Left lung (tissue), 14 donors: ENCODE measurements at places on chromosomes 3 and 15. TPM values are rescaled to one million over a fixed set of nuclear protein-coding genes. Genes with fewer than 3 reads are reported as not detected.
A peak's percentile ranks its signal among the peaks of the same experiment; 100 is the strongest.

- no peak for DNase-seq
These were observed 1.0 kb downstream of the DTWD1 start for GRCh38 chr15:49621887-49622286.

GOLGA8G gene
- not detected for total RNA-seq

DNA sequence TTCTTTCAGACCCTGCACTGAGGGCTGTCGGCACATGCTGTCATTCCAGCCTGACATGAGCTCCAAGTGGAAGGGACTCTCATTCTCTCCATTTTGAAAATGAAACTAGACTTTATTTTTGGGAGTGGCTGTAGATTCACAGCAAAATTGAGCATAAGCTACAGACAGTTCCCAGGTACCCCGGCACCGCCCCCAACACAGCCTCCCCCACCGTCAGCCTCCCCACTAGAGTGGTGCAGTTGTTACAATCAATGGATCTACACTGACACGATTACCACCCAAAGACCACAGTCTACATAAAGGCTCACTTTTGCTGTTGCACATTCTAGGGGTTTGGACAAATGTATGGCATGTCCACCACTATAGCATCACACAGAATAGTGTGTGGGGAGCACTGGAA, 29.5 kb upstream of the FGD5 start:
- DNase-seq = no peak

NANOGP8 gene
- total RNA-seq = 0.60 TPM

ALPK3 gene
- total RNA-seq = 14.3 TPM

EHHADH gene
- total RNA-seq = 7.4 TPM

- DNase-seq = no peak
These were observed 188.6 kb downstream of the CHL1 start for GRCh38 chr3:385151-385550.

- no peak for DNase-seq
These were observed 31.6 kb downstream of the SLC6A1 start for GRCh38 chr3:11024181-11024580.

GRCh38 chr3:41129731-41130130, 69.6 kb upstream of the CTNNB1 start:
- no peak for DNase-seq

ANKRD63 gene
- total RNA-seq = not detected

DNA sequence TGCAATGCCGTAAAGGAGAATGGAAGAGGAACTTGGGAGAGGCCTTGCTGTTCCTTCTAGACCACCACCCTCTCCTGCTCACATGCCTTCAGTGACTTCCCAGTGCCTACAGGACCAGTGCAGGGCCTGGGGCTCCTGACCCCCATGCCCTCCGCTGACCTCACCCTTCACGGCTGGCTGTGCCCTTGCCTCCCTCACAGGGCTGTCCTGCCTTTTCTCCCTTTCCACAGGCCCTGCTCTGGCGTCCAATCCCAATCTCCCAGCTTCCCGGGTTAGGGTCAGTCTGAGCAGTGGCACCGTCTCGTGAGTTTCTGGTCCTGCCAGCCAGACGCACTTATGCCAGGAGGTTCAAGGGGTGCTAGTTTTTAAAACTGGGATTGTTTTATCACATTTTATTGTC, 110.4 kb downstream of the WNT7A start:
- DNase-seq = no peak

GRCh38 chr15:51312166-51313073, 26.0 kb downstream of the CYP19A1 start:
- DNase-seq = no peak

MINAR1 gene
- 0.50 TPM for total RNA-seq

CELF6 gene
- total RNA-seq = 2.2 TPM

ROBO2 gene
- total RNA-seq = 4.9 TPM

DNA sequence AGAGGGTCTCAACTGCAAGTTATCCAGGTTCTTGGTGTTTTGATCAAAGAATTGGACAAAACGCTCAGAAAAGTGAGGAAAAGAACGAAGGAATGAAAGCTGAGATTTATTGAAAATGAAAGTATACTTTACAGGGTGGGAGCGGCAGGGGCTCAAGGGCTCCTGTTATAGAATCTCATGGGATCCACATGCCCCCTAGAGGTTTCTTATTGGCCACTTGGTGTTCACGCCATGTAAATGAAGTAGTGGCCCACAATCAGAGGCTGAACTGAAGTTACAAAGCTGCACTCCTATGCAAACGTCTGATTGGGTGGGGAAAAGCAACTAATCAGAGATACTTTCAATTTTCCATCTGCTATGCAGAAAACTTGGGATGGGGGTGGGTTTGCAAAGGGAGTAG, 216.7 kb downstream of the PTPRG start:
- no peak for DNase-seq

DNA sequence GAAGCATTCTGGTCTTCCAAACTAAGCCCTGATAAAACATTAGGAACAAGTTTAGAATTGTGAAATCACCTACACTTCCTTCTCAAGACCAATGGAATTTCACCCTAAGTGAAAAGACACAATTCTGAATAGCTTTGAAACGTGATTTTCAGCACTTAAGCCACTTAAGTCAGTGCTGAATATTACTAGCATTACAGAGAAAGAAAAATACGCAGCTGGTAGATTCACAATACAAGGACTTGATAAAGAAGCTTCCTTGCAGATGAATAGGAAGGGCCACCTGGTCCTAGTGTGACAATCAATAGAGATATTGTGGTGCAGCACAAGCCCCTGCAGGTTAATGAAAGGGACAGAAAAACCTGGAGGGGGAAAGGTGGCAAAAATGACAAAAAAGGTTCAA, 353.1 kb upstream of the ALCAM start:
- DNase-seq = no peak

CCDC54 gene
- not detected for total RNA-seq

- DNase-seq = peak; percentile 46
These were observed 81.8 kb upstream of the MRPS22 start for GRCh38 chr3:139261754-139262586.

DNA sequence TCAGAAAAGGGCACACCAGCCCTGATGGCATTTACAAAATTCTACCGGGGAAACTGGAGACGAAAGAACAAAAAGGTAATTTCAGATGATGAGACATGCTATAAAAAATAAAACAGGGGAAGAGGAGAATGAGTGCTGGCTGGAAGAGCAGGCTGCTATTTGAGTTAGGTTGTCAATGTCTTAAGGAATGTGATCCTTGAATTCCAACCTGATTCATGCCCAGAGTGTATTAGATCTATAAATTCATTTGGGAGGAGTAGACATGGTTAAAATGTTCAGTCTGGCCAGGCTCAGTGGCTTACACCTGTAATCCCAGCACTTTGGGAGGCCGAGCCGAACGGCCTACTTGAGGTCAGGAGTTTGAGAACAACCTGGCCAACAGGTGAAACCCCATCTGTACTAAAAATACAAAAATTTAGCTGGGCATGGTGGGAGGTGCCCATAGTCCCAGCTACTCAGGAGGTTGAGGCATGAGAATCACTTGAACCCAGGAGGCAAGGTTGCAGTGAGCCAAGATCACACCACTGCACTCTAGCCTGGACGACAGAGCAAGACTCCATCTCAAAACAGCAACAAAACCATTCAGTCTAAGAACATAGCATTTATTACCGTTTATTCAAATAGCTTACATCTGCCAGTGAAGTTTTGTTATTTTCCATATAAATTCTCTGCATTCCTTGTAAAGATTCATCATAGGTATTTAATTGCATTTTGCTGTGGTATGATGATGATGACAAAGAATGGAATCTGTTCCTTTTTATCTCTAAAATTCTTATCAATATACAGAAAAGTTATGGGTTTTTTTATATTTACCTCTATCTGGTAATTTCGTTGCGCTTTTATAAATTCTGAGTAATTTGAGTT, 126.7 kb upstream of the NR2E3 start:
- no peak for DNase-seq

GRCh38 chr3:69283496-69283895, 102.4 kb downstream of the FRMD4B start:
- no peak for DNase-seq

PIERCE2 gene
- 3.4 TPM for total RNA-seq

PRTG gene
- 7.5 TPM for total RNA-seq

DNA sequence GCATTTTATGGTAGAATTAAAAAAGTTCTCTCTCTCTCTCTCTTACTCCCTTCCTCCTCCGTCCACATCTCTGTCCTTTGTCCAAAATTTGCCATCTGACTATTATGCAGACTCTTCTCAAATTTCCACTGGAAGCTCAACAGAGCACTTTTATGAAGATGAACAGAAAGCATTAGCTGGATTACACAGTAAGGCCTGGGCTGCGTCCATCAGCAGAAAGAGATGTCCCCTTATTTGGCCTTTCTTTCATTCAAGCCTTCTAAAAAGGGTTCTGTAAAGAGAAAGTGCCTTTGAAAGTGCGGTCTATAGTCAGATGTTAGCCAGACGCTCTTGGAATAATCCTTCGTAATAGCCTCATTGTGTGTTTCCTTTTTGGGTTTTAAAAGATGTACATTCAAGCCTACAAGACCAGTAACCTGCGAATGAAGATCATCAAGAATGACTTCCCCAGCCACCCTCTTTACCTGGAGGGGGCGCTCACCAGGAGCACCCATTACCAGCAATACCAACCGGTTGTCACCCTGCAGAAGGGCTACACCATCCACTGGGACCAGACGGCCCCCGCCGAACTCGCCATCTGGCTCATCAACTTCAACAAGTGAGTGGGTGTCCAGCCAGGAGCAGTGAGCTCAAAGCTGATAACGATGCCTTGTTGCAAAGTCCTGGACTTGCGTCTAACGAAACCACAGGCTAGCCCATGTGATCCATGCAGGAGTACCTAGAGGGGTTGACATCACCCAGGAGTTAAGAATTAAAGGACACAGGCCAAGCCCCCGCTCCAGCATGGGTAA, 53.1 kb downstream of the MESD start:
- DNase-seq = no peak

GRCh38 chr3:134651347-134652041, 672 bp upstream of the KY start:
- peak; percentile 62 for DNase-seq

GPR156 gene
- total RNA-seq = 0.85 TPM

- no peak for DNase-seq
These were observed 28.7 kb upstream of the HCN4 start for GRCh38 chr15:73397461-73397860.

PEX5L gene
- not detected for total RNA-seq

ZNF385D gene
- total RNA-seq = 3.0 TPM

- DNase-seq = no peak
These were observed 172.8 kb downstream of the NR2F2 start for GRCh38 chr15:96503276-96503675.

GRCh38 chr3:158103887-158104327, 2.3 kb downstream of the SHOX2 start:
- DNase-seq = peak; percentile 14

GRCh38 chr3:55161231-55161630, 233.4 kb upstream of the LRTM1 start:
- no peak for DNase-seq
